ENCODE measurements at places on chromosomes 1 and 21.

DNA sequence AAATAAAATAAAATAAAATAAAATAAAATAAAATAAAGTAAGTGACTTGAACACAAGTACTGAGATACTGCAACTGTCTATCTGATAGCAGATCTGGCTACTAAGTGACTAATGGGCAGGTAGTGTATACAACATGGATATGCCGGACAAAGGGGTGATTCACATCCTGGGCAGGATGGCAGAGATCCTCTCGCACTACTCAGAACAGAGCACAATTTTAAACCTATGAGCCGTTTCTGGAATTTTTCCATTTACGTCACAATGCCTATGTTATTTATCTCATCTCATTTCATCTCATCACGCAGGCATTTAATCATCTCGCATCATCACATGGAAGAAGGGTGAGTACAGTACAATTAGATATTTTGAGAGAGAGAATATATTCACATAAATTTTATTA, 233.3 kb upstream of the COA6 start:
- DNase-seq, result no peak

- DNase-seq, result no peak
Observed at GRCh38 chr1:115317101-115318012, 20.7 kb downstream of the NGF start.

- no peak for DNase-seq
Observed at GRCh38 chr1:117059334-117059677, 820 bp upstream of the TTF2 start.

- peak; percentile 76 for DNase-seq
Observed at GRCh38 chr1:50977575-50978143, 7.6 kb downstream of the CDKN2C start.

- DNase-seq, result no peak
Observed at GRCh38 chr1:244239261-244239770, 188.2 kb downstream of the ZBTB18 start.

GRCh38 chr21:42651515-42652401, 1.7 kb upstream of the PDE9A start:
- peak; percentile 46 for DNase-seq

DNA sequence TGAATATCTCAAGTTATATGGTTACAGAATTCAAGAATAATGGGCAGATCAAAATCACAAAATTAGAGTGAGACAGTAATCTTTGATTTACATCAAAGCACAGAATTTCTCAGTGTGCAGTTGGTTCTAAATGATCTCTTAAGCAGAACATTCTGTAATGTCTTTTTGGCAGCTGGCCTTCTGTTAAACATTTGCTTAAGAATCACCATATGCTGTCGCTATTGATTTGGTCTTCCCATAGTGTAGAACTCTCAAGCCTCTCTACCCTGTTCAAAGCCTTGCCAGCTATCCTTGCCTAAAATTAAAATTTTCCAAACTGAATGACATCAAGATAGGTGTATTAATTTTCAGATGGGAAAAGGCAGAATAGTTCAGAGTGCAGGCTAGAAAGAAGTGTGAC, 38.9 kb upstream of the ERO1B start:
- DNase-seq, result no peak

DNA sequence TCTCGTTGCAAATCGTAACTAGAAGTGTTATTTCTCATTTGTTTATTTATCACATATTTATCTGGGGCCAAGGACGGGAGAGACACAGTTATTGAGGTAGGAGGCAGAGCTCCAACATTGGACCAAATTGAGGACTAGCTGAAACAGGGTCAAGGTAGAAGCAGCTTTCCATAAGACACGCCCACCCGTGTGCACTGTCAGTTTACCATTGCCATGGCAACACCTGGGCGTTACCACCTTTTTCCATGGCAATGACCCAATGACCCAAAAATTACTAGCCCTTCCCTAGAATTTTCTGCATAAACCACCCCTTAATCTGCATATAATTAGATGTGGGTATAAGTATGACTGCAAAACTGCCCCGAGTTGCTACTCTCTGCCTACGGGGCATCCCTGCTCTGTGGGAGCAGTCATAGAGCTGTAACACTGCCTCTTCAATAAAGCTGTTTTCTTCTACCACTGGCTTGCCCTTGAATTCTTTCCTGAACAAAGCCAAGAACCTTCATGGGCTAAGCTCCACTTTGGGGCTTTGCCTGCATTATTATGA, 72.7 kb downstream of the FBXO2 start:
- DNase-seq, result no peak

GRCh38 chr21:39007532-39007931, 175.7 kb downstream of the PSMG1 start:
- DNase-seq, result no peak

- no peak for DNase-seq
Observed at GRCh38 chr1:61183471-61184039, 101.2 kb downstream of the NFIA start.

- DNase-seq, result no peak
Observed at GRCh38 chr1:64484651-64485050, 14.7 kb downstream of the CACHD1 start.

DNA sequence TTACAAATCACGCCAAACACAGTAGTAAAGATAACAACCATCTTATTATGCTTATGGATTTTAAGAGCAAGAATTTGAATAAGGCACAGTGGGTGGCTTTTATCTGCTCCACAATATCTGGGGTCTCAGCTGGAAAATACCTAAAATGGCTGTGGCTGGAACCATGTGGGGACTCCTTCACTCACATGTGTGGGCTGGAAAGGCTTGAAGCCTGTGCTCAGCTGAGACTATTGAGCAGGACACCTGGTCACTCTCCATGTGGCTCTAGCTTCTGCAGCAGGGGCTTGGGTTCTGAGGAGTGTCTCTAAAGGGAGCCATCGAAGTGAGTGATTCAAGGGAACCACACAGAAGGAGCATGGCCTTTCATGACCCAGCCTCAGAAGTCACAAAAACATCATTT, 239.6 kb upstream of the B3GALT2 start:
- no peak for DNase-seq

- DNase-seq, result no peak
Observed at GRCh38 chr1:70041317-70042045, 163.9 kb downstream of the LRRC40 start.

- no peak for DNase-seq
Observed at GRCh38 chr1:185238447-185238846, 78.6 kb downstream of the IVNS1ABP start.

- peak; percentile 66 for DNase-seq
Observed at GRCh38 chr1:48093696-48094528, 96.7 kb upstream of the TRABD2B start.

DNA sequence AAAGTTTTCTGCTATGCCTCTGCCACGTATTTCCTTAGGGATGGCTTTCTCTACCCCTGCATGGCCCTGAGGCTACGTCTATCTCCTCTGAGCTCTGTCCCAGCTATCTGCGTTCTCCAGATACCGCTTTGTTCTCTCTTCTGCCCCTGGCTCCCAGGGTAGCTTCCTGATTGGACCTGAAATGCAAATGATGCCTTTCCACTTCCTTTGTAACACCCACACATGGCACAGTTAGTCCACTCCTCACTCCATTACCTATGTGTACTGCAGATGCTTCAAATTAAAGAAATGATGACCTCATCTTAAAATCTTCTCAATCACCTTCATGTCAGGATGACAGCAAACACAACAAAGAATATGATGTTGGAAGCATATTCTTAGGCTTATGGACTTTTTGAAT, 138.6 kb upstream of the POGK start:
- no peak for DNase-seq

DNA sequence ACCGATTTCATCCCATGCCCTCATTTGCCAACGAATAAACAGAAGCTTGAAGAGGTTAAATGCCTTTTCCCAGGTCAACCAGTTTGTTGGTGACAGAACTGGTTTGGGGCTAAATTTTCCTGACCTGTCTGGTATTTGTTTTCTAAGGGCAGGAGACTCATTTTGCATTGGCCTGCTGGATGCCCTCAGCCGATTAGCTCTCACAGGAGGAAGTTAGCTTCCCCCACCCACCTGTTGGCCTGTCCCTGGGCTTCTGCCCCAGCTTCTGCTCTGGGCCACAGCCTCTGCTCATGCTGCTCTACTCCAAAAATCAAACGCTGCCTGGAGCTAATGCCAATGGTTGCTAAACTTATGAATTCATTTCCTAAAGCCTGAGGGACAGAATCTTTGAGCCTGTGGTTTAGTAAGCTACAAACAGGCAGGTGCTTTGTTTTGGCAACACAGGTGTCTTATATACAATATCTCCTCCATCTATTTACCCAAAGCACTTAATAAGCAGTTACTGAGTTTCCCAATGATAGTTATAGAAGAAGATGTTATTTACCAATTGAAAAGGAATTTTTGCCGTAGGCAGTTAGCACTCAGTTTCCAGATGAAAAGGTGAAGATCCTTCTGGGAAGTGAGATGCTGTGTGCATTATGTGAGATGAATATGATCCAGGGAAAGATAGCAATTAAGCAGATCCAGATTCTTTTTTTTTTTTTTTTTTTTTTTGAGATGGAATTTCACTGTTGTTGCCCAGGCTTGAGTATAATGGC, 82.3 kb downstream of the TM2D1 start:
- no peak for DNase-seq

DNA sequence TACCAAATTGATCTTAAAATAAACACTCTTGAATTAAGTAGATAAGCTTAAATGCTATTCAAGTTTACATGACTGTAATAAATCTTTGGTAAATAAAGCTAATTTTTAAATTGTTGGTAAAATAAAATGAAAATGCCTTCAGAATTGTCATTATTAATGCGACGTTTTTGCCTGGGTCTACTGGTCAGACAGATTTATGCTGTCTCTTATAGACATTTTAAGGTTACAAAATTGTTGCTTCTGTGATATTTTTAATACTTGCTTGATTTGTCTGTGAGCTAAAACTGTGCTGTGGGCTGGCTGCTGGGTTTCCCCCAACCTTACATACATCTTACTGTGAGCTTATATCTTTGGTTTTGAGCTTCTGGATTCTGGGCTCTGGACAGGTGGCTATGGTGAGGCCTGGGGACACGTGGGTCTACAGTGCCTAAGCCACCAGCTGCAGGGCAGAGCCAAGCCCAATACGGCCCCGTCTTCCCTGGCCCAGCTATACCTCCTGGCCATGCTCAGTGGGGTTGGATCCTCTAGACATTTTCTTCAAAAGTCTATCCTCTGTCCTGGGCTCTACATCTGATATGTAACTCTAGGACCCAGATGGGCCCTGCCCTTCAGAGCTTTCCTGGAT, 81.4 kb downstream of the ETS2 start:
- no peak for DNase-seq

DNA sequence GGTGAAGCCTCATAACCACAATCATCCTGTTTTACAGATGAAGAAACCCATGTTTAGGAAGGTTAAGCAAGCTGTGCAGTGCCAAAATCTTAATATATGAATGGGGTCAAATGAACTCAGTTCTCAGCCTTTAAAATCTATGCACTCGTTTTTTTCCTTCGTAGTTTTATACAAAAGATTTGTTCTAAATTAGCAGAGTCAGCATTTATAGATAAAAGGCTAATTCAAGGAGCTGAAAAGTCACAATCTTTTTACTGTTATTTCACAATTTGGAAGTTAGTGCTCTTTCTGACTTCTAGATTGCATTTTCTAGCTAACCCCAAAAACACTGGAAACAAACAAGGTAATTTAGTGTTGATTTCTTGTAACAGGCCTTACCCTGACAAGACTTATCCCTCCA, 766.9 kb upstream of the ADGRL4 start:
- no peak for DNase-seq

- peak; percentile 58 for DNase-seq
Observed at GRCh38 chr1:151992303-151993083, 1.2 kb downstream of the S100A10 start.

GRCh38 chr1:90149101-90149500, 154.2 kb downstream of the ZNF326 start:
- DNase-seq, result no peak

- no peak for DNase-seq
Observed at GRCh38 chr1:10957133-10957532, 55.3 kb upstream of the TARDBP start.

DNA sequence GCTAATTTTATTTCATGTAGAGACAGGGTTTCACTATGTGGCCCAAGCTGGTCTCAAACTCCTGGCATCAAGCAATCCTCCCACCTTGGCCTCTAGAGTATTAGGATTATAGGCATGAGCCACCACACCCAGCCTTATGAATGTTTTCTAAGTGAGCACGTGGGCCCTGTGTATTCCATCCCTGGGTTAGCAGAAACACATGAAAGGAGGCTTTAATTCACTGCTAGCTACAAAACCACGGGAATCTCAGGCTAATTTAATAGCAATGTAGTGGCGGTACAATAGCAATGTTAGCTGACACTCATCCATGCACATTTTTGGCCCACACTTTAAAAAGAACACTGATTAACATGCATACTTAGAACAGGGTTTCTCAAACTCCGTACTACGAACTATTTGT, 32.0 kb downstream of the VTCN1 start:
- no peak for DNase-seq

DNA sequence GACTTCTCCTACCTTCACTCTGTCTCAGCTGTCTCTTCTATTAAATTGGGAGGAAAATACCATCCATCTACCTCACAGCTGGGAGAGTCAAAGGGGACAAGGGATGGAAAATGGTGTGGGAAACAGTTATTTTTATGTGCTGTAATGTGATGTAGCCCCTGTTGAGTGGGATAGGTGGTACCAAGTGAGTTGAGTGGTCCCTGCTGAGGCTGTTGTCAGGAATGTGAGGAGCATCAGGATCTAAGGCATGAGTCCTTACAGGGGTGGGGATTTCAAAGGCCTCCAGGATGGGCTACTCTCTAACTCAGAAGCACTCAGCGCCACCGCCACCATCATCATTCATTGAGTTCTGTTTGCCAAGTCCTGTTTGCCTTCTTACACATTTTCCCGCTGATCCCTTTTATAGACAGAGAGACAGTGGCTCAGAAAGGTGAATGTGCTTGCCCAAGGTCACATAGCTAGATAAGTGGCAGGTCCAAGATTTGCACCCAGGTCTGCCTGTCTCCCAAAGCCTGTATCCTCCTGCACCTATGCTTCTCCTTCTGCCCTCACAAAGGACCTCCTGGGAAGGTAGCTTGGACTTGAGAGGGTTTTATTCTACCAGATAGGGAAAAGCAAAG, 4.6 kb upstream of the ID3 start:
- DNase-seq, result no peak

- DNase-seq, result peak; percentile 98
Observed at GRCh38 chr1:155084722-155085503, 6.3 kb downstream of the EFNA3 start.

DNA sequence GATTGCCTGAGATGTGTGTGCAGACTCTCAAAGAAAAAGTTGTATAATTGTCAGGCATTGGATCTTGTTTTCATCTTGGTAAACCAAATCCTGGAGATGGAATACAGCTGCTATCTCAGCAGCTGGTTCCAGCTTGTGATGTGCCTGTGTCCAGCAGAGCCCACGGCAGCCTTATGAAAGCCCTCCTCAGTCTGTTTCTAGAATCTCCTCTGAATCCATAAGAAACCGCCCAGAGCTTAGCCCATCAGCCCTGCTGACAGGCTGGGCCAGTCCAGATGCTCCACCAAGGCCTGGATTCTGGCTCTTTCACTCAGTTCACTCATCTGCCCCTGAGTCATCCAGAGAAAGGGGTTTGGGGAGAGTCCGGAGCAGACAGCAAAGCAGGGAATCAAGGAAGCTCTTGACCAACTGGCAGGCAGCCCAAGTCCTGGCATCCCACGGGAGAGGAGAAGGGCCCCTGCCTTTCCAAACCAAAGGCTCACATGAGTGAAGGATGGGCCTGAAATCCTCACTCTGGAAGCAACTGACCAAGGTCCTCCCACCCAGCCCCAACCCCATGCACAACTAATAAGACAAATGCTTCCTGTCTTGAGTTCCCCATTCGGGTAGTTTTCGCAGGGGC, 45.7 kb downstream of the NAV1 start:
- no peak for DNase-seq

All from retina (tissue), 1 donor.